Left forelimb (tissue), 1 donor: ENCODE measurements at places on chromosomes 7 and 10.
A peak's percentile ranks its signal among the peaks of the same experiment; 100 is the strongest.

DNA sequence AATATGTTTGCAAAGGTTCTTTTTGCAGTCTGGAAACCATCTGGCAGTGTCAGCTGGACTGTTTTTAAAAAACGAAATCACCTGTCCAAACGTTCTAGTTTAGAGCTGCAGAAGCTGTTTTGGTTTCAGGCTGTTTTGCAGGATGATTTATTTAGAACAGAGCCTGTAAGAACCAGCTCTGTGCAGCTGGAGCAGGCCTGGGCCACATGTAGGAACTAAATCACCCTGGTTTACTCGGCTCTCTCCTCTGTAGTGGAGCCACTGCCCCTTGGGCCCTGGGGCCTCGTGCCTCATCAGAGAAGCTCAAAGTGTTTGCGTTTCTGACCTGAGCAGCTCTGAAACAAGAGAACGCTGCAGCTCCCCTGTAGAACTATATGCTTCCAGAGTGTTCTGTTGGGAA lies 142.5 kb downstream of the ACTR3B start:
- no peak for DNase-seq

DNA sequence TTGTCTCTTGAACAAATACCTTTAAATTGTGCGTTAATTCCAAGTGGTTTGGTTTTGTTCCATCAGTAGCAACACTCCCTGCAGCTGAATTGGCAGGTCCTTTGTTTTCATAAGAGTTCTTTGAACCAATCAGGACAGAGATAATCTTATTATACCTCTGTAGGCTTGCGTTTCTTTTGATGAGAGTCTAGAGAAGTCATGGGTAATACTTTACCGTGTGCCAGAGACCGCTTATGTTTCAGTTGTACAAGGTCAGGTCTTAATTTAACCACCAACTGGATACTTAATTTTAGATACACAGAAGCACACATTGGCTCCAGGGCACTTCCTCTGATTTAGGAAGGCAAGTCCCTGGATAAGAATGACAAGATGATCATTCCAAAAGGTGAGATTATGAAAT lies at the start of gene ASB15:
Gene ASB15 (plus strand): TSS at position 292 of the 400 bp plus-strand sequence. CDS start 12,682 bp downstream, outside the sequence.
- no peak for DNase-seq

- no peak for DNase-seq
These were observed 14.0 kb downstream of the INHBA start for GRCh38 chr7:41688906-41689305.

DNA sequence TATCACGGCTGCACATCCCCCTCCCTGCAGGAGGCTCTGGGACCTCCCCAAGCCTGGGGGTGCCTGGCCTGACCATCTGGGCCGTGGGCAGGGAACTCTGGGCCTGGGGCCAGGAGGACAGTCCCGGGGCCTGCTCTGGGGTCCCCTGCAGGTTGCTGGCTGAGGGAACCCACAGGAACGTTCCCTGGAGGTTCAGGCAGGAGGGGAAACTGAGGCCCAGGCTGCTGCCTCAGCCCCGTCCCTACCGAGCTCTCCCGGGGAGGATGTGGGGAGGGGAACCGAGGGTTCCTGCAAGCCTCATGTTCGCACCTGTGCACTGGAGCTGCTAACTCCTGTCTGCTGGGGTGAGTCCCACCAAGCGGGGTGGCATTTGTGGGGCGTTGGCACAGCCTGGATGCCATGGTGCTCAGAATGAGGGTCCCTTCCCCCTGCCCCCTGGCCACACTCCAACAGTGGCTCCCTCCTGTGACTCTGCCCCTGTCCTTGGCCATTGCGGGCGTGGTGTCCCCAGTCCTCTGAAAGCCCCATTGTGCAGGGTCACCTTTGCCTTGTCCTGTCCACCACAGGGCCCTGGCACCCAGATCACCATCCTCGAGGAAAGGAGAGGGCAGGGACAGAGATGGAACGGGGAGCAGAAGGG lies 9.4 kb downstream of the ELFN1 start:
- peak; percentile 57 for DNase-seq

DNA sequence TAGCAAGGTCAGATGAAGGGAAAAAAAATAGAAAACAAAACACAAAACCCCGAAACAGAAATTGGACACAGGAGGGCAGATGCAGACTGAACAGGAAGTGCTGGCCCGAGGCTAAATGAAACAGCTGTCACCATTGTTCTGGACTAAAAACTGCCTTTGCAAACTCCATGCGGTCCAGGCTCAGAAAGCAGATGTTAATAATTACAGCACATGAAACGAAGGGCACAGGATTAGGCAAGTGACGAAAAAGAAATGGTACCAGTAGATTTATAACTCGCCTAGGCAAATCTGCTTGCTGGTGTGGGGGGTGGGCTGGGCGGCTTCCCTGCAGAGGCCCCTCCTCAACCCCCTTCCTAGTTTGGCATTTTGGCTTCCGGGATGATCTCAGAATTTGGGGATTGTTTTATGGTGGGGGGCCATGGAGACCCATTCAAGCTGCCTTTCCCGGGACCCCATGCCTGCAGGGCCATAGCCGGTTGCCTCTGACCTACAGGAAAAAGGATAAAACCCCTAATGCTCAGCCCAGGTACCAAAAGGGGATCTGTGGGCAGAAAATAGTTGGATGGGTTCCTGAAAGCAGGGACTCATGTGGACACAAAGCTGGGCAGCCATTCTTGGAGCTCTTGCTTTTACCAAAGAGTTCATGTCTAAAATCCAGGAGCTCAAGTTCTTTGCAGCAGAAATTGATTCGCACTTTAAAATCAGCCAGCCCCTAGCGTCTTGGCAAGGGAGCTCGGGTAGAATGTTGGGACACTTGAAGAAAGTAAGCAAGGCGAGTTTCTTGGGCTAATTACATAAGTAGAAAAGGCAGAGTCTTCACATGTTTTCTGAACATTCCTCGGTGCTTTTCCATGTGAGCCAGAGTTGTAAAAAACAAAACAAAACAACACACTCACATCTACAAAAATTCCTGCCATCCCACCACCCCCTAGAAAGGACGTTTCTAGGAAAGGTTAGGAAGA lies 39.0 kb upstream of the EMX2 start:
- peak; percentile 51 for DNase-seq

- DNase-seq = no peak
These were observed 34.6 kb upstream of the DLX6 start for GRCh38 chr7:96970739-96971138.

DNA sequence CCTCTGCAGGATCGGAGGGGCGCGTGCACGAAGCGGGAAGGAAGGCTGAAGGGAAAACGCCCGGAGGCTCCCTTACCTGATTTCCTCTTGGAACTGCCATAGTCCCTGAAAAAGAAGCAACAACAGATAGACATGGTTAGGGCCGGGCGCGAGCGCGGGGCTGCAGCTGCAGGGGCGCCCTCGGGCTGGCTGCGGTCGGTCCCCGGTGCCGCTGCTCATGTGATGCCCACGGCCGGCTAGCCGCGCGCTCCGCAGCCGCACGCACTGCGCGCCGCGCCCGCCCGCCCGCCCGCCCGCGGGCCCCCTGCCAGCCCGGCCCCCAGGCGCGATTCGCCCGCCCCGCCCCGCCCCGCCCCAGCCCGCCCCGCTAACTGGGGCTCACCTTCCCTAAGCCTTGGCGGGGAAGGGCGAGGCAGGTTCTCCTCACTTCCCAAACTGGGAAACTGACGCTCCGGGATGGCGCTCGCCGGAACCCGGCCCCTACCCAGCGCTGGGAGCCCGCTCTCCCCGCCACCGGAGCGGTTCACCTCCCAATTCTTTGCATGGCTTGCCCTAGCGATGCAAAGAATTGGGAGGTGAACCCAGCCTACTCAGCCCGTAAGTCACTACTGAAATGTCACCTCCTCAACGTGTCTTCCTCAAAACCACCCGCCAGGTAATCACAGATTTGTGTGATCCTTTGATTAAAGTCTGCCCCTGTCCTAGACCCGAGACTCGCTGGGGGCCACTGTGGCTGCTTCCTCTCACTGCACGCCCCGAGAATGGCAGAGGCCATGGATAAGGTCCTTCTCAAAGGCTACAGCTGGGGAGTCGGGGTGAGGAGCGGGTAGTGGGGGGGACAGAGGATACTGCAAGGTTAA lies 162.2 kb downstream of the SH3PXD2A start:
- no peak for DNase-seq
